ENCODE measurements at places on chromosomes 1 and 21. TPM values are rescaled to one million over a fixed set of nuclear protein-coding genes. Genes with fewer than 3 reads are reported as not detected.

The TEX38 gene
- not detected for total RNA-seq

The MXRA8 gene
- not detected for total RNA-seq

The GUCA2A gene
- not detected for total RNA-seq

The FALEC gene
- not detected for total RNA-seq

The WDR77 gene
- total RNA-seq = 35.0 TPM

The ANKRD34A gene
- total RNA-seq = under 0.01 TPM

The CFHR3 gene
- not detected for total RNA-seq

The NTRK1 gene
- total RNA-seq = not detected

All from dermis microvascular lymphatic vessel endothelial cell (primary cell).